ENCODE measurements at places on chromosomes 13 and 19.

DNA sequence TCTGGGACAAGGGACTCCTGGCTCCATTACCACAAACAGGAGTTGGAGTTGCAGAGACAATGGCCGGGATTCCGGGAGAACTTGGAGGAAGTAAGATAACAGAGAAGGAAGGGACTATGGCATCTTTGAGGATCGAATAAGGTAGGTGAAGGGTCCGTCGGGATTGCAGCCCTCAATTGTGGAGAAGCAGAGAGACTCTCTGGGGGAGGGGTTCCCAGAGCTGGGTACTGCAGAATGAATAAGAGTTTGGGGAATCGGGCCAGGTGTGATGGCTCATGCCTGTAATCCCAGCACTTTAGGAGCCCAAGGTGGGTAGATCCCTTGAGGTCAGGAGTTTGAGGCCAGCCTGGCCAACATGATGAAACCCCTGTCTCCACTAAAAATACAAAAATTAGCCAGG lies 3.8 kb downstream of the BST2 start:
- no peak for DNase-seq

GRCh38 chr19:41599175-41599966 lies 23.4 kb downstream of the CEACAM21 start:
- DNase-seq: no peak

- no peak for DNase-seq
Measured at GRCh38 chr13:37349916-37350315, 244.5 kb upstream of the CSNK1A1L start.

DNA sequence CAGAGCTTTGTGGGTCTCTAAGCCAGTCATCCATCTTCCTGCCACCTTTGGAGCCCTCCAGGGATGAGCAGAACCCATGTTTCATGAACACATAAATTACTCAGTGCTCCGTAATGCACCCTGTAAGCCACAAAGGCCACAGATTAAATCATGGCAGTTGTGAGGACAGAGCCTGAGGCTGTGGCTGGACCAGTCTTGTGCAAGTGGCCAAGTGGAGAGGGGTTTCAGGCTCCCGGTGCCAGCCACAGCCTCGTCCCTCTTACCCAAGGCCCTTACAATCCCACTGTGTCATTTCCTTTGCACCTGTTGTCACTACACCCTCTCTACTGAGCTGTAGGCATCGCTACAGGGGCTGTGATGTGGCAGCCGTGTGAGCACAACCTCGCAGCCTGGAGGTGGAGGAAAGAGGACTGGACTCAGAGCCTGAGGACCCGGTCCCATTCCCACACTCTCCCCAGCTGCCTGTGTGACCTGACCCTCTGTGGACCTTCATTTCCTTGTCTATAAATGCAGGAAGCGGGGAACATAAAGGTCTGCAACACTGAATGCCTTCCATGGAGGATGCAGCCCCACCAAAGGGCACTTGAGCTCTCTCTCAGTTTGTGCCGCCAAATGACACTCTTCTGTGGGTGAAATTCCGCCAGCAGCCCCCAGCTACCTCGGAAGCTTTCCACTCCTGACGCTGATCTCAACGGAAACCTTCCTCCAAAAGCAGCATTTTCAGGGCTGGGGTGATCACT lies 792.0 kb downstream of the UQCRFS1 start:
- no peak for DNase-seq

DNA sequence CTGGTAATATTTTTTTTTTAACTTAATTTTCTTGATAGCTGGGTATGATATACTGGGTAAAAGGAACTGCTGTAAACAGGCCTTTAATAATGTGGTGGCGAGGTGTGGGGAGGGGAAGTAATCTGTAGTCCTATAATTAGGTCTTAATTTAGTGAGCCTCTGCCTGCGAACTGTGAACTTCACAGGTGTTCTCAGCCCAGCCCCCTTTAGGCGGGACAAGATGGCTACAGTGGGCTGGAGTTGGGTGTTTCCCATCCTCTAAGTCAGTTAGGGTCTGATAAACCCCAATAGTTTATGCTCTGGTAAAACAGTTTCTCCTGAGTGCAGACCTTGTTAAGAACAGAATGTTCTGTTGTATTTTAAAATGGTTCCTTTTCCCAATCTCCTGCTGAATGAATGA lies 97.6 kb upstream of the SERP2 start:
- no peak for DNase-seq

GRCh38 chr13:73665261-73665660 lies 468.9 kb downstream of the KLF12 start:
- no peak for DNase-seq

DNA sequence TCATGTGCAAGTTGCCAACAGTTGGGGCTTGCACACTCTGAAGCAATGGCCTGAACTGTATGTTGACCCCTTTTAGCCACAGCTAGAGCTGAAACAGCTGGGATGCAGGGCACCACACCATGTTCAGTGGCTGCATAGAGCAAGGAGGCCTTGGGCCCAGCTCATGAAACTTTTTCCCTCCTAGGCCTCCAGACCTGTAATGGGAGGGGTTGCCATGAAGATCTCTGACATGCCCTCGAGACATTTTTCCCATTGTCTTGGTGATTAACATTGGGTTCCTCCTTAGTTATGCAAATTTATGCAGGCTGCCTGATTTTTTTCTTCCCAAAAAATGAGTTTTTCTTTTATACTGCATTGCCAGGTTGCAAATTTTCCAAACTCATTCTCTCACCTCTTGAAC lies 165.1 kb upstream of the PRR20A start:
- no peak for DNase-seq

DNA sequence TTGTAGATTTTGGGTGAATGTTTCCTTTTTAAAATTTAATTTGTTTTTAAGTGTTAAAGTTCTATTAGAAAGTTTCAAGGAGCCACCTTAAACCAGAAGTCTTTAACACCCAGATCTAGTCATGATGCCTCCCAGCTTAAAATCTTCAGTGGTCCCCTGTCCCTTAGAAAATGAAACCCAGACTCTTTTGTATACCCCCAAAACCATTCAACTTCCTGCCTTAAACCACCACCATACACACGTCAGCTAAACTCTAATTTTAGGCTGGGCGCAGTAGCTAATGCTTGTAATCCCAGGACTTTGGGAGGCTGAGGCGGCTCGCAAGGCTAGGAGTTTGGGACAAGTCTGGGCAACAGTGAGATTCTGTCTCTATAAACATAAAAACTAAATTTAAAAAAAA lies 37.9 kb downstream of the N4BP2L1 start:
- DNase-seq: no peak

- DNase-seq: no peak
Measured at GRCh38 chr13:30078059-30078458, 227.6 kb upstream of the UBL3 start.

DNA sequence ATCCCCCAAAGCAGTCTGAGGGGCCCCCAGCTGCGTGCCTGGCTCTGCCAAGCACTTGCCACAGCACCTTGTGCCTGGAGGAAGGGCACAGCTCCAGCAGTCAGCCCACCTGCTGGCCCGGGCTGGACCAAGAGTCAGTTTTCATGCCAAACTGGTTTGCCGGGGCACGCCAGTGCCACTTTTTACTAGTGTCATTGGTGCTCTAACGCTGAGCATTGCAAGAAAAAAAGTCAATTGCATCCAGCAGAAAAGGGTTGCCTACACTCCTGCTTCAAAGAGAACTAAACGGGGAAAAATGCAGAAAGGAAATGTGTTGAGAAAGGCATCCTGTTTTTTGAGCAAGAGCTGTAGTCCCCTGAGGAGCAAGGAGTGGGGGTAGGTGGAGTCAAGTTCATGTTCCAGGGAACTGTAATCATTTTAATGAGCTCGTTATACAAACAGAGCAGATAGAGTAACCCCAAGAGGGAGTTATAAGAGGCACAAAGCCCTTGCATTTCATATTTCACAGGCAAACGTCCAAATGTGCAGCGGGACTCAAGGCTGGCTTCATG lies 68.4 kb downstream of the F2RL3 start:
- no peak for DNase-seq

- no peak for DNase-seq
Measured at GRCh38 chr19:33229962-33230361, 4.3 kb upstream of the SLC7A10 start.

GRCh38 chr13:36157480-36157879 lies 26.3 kb upstream of the DCLK1 start:
- DNase-seq: no peak

- peak; percentile 81 for DNase-seq
Measured at GRCh38 chr19:53537521-53538377, at the start of gene ZNF331. Gene ZNF331 (plus strand): TSS chr19:53538145. CDS start chr19:53569377, 31,232 bp downstream.

- DNase-seq: no peak
Measured at GRCh38 chr13:86765462-86765861, 905.7 kb upstream of the SLITRK5 start.

GRCh38 chr19:44951179-44952159 lies 3.7 kb upstream of the CLPTM1 start:
- peak; percentile 72 for DNase-seq

DNA sequence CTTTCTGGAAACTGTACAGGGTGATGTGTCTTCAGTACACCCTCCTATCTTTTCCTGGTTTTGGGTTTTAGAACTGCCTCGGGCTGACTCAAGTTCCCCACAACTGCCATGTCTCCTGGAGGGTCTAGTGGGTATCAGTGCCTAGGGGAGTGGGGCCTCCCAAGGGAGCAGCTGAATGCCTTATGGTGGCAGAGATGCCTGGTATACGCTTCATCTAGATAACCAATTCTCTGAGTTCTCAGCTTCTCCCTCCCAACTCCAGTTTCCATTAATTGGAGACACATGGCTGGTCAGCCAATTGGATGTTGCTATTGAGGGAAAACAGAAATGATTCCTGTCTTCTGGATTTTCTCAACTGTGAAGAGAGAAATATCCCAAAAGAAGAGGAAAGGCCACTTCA lies 12.8 kb downstream of the ZNF439 start:
- no peak for DNase-seq

DNA sequence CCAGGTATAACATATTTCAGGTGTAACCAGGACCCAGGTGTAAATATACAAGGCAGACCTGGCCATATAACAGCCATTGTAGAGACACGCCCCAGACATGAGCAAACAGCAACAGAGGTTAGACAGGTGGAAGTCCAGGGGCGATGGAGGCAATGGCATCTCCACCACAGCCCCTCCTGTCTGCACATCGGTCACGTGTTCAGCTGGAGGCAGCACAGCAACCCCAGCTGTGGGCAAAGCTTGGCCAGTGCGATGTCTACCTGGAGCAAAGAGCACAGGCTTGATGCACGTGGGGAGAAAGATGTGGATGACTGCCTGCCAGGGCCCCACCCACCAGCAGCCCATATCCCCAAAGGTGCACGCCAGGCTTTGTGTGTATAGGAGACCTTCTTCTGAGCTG lies 4.4 kb downstream of the CYP4F2 start:
- no peak for DNase-seq

DNA sequence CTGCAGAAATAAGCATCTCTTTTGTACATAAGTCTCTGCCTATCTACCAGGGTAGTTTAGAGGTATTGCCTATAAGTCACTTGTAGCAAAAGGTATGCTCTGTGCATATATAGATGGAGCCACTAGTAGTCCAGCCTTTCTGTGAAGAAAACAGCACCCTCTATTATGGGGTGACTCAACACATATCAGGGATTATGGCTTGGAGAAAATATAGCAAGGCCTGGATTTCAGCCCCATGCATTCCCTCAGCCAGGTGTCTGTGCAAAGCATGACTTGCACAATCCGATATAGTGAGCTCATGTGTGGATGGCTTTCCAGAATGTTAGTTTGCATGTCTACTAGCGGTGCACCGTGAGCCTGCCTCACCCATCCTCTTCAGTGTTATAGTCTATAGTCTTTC lies 13.4 kb upstream of the NALCN start:
- no peak for DNase-seq

DNA sequence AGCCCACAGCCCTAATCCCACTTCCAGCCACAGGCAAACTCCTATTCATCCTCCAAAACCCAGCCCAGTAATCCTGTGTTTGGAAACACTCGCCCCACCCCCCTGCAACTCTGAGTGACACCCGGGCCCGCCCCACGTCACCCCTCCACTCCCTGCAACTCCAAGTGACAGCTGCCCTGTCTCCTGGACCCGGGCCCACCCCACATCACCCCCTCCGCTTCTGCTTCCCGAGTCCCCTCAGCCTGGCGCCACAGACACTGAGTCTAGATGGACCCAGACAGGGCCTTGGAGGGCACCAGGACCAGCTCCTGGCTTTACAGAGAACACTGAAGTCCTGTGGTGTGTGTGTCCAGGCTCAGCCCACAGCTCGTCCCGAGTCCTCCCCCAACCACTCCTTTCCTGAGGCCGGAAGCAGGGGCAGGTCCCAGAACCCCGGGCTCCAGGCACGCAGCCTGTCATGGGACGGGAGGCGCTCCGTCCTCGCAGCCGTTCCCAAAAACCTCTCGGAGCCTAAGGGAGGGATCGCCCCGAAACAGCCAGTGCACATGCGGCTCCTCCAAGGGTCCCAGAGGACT lies 7.7 kb downstream of the REXO1 start:
- DNase-seq: no peak

DNA sequence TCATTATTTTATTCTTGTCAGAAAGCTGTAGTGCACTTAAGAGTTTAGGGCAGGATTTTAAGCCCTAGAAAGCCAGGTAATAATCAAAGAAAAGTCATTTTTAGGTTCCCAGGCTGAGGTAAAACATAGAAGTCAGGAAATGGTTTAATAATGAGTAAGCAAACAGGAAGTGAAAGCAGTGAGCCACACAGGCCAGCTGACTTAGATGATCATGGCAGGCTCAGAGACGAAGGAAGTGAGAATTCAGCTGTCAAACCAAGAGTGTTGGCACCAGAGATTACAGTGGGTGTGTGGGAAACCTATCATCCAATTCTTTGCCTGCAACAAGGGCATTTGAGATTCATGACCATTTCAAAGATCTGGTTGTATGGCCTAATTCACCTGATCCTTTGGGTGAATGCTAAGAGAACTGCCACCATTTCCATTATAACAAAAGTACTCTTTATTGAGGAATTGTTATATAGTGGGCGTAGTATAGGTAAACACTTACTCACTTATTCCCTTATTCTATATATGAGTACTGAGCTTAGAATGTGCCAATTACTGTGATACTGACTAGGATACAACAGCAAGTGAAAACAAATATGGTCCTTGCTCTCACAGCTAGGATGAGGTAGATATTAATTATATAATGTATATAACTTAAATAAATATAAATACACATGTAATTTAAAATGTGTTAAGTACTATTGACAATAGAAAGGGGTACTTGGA lies 103.7 kb upstream of the EDNRB start:
- no peak for DNase-seq

DNA sequence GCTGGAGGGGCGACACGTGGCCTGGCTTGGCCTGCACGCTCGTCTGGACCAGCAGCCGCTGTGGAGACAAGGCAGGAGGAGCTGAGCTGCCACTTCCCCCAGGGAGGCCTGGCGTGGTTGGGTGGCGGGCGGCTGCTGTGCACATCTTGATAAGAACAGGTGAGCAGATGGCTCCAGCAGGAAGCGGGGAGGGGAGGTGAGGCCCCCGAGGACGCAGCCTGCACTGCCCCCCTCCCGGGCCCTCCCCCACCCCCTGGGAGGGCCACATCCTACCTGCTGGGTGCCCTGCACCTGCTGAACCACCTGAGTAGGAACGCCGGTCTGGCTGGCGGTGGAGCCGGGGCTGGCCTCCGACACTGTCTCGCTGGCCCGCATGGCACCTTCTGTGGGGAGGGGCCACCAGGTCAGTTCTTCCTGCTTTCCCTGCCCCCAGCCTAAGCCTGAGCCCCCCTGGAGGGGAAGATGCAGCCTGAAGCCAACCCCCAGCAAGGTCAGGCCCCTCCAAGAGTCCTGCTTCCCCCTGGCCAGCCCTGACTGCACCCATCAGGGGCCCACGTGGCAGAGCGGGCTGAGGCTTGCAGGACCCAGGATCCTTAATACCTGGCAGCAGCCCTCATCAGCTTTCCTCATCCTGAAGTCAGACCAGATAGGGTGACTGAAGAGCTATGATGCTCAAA lies 22.8 kb downstream of the RFX1 start:
- no peak for DNase-seq

- no peak for DNase-seq
Measured at GRCh38 chr13:91181892-91182291, 165.6 kb upstream of the MIR17HG start.
